ENCODE measurements at places on chromosomes 7 and 10.

GRCh38 chr10:119754936-119755335 is 29.1 kb downstream of the INPP5F start:
- no peak for DNase-seq

- DNase-seq = no peak
These were observed 5.8 kb downstream of the PLA2G12B start for GRCh38 chr10:72948762-72949161.

GRCh38 chr10:30185916-30186315 is 126.5 kb upstream of the JCAD start:
- DNase-seq = no peak

DNA sequence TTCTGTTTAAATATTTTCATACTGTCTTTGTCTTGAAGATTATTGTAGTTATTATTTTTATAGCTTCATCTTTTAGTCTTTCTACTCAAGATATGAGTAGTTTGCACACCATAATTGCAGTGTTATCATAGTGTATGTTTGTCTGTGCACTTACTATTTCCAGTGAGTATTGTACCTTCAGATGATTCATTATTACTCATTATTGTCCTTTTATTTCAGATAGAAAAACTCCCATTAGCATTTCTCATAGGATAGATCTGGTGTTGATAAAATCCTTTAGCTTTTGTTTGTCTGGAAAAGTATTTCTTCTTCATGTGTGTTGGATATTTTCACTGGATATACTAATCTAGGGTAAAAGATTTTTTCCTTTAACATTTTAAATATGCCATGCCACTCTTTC is 646.2 kb upstream of the GRM3 start:
- no peak for DNase-seq

GRCh38 chr10:34644224-34644623 is 170.9 kb downstream of the PARD3 start:
- no peak for DNase-seq

GRCh38 chr10:43230101-43230908 is 36.6 kb downstream of the RASGEF1A start:
- DNase-seq = no peak

DNA sequence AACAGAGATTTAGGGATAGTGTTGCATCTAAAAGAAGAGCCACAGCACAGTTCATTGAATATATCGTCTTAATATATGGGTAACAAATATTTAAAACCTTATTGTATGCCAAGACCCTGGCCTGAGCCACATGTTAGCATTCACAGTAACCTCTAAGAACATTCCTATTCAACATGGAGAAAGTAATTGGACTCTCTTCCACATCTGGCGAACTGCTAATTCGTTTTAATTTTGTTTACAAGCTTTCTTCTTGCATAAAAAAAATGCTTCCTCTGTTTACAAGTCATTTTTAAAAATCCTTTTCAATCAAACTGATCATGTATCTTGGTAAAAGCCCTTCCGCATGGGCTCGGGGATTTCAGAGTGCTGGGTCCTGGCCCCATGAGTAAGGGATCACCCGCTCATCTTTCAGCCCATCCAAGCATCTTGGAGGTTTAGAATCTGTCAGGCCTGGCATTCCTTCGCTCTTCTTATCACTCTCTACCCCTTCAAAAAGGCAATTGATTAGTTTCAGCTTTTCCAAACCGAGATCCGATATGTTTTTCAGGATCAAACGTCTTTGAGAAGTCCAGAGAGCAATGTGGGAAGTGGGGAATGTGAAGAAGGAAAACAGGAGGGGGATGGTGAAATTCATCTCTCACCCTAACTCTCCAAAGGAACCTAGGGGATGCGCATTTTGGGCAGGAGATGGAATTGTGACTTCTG is 7.3 kb downstream of the TWIST1 start:
- DNase-seq = no peak

DNA sequence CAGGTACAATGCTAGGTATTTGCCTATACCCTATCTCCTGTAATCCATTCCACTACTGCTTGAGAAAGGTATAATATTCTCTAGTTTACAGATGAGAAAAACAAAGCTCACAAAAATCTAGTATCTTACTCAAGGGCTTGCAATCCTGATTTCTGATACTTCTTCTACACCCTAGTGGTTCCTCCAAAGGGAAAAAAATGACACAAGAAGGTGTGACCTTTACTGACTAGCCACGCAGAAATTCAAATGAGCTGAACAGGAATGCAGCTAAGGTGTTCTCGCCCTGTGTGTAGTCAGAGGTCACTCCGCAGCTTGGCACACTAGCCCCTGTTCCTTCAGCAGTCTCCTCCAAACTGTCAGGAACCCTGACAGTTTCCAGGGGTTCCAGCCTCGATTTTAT is 59.5 kb upstream of the TM9SF3 start:
- DNase-seq = no peak

GRCh38 chr7:12709726-12710502 is 22.5 kb downstream of the ARL4A start:
- DNase-seq = no peak

DNA sequence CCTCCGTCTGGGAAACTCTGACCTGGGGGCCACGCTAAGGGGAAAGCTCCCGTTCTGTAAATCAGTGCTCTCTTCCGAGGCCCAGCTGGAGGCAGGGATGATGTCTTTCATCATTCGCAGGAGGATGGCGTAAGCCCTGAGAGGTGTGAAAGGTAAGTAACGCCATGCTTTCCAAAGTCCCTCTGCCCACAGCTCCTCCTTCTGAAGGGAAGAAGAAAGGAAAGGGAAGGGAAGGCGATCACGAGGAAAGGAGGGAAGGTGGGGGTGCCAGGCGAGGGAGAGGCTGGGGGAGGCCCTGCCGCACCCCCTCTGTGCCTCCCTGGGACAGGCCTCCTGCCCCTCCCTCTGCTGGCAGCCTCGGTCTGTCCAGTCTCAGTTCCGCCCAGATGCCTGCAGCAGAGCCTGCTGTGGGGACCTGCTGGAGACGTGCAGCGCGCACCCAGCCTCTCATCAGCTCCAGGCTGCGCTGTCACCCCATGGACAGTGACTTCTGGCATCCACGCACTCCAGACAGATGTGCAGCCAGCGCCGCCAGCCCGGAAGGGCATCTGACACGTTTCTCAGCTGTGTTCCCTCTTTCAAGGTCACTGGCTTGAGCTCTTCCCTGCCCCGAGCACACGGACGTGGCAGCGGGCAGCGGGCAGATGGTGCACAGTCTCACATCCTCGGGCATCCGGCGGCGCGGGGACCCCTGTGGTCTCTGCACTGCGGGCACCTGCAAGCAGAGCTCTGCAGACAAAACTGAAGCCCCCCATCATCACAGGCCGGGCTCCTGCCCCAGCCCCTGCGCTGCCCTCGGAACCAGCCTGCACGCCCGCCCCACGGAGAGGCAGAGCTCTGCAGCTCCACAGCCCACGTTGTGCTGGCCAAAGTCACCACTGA is 60.6 kb downstream of the INSIG1 start:
- no peak for DNase-seq

DNA sequence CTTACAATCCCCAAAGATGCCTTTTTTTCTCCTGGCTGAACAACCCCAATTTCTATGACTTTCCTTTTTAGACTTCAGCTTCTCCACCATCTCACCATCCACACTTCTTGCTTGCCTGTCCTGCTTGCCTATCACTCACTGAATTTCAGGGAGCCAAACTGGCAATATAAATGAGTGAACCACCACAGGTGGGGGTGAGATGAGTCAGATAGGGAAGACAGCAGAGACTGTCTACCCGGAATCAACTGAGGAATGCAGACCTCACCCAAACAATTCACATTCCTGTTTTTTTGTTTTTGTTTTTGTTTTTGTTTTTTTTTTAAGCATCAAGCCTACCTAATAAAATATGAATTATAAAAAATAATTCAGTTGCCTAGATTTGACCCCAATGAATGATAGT is 273.8 kb downstream of the NRG3 start:
- no peak for DNase-seq

DNA sequence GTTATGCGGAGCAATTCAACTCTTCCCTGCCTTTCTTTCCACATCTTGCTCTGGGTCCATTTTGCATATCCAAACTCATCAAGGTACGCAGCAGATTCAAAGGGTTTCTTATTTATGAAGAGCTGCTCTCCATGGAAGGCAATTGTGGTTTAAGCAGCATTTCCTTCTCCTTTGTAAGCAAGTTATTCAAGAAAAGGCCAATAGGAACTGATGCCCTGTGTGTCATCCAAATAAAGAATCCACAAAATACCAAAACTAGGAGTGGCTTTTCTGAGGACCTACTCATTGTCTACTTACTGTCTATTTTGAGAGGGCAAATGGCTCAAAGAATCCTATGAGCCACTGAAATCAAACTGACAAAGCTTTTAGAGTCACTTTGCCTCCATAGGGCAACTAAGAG is 253.1 kb downstream of the PTEN start:
- no peak for DNase-seq

GRCh38 chr7:42720991-42721796 is 190.7 kb downstream of the C7orf25 start:
- DNase-seq = no peak

DNA sequence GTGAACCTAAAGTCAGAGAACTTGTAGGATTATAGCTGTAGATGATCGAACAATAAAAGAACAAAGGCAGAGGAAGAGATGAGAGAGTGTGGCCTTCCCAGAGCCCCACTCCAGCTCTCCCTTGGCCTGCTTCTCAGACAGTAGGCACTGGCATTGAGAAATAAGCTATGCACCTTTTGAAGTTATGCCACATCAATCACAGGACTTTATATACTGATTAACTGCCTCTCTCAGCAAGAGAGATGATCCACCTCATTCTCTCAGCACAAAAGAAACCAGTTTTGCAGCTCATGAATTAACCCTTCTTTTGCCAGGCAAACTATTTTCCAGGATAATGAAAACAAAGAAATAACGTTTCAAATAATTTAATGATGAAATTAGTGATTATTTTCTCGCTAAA is 22.0 kb upstream of the CTTNBP2 start:
- no peak for DNase-seq

DNA sequence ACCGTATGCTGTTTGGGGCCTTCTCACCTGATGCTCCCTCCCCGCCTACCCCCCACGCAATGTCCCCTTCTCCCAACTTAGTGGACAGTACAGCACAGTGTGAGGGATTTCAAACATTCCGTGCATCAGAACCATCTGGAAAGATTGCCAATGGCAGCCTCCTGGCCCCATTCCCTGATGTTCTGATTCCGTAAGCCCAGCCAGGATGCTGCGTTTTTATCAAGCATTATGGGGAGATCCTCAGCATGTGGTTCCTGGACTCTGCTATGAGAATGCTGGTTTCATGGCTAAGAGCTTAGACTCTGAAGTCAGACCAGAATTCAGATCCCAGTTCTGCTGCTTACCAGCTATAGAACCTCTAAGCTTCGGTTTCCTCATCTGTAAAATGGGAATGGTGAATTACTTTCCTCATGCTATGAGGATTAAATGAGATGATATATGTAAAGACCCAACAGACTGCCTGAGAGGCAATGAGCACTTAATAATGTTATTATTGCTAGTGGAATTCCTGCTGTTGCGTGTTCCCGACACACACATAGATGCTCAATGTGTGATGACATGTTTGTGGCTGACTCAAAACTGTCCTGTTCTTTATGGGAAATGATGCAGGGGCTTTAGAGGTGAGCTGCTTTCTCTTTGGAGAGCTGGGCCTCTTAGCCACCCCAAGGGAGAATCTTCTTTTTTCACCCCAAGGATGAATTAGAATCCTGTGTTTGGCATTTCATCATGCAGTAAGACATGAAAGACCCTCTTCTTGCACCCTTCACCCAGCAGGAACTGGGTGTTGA is 60.8 kb upstream of the SMNDC1 start:
- no peak for DNase-seq

- DNase-seq = no peak
These were observed 40.1 kb downstream of the PFKP start for GRCh38 chr10:3107426-3107961.

- DNase-seq = no peak
These were observed 22.5 kb downstream of the PRTFDC1 start for GRCh38 chr10:24929904-24930303.

- no peak for DNase-seq
These were observed 928 bp upstream of the CSTF2T start for GRCh38 chr10:51700228-51700817.

- DNase-seq = no peak
These were observed 25.1 kb upstream of the AOAH start for GRCh38 chr7:36749282-36749960.

GRCh38 chr7:155618708-155619633 is 25.5 kb upstream of the RBM33 start:
- DNase-seq = no peak

GRCh38 chr7:139046143-139046542 is 10.3 kb upstream of the ZC3HAV1L start:
- DNase-seq = no peak

GRCh38 chr10:32577448-32577847 is 131.5 kb downstream of the CCDC7 start:
- DNase-seq = no peak

DNA sequence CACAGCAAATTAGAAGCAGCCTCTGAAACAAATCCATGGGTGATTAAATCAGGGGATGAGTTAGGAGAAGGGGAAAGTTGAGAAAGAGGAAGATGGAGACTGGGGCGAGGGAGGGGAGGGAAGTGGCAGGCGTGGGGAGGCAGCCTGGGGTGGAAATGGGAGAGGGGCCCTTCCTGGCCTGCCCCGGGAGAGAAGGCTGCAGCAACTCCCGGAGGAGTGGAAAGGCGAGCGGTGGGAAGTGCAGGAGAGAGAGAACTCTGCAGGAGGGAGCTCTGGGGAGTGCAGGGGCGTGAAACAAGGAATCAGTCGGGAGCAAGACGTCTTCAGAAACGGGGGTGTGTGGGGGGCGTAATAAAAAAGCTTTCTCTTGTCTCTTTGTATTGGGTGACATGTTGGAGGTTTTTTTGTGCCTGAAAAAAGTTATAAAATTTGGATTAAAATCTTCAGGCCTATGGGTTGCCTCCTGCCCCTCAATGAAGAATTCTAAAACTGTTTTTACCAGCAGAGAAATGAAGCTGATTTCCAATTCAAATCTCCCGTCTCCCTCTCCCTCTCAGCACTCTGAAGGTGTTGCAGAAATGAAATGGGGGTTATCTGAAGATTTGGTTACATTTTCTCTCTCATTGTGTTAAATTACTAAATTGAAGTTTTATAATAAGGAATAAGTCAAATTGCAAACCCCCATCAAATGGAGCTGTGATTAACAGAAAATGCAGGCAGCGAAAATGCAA is 4.7 kb upstream of the UNCX start:
- DNase-seq = peak; percentile 53

DNA sequence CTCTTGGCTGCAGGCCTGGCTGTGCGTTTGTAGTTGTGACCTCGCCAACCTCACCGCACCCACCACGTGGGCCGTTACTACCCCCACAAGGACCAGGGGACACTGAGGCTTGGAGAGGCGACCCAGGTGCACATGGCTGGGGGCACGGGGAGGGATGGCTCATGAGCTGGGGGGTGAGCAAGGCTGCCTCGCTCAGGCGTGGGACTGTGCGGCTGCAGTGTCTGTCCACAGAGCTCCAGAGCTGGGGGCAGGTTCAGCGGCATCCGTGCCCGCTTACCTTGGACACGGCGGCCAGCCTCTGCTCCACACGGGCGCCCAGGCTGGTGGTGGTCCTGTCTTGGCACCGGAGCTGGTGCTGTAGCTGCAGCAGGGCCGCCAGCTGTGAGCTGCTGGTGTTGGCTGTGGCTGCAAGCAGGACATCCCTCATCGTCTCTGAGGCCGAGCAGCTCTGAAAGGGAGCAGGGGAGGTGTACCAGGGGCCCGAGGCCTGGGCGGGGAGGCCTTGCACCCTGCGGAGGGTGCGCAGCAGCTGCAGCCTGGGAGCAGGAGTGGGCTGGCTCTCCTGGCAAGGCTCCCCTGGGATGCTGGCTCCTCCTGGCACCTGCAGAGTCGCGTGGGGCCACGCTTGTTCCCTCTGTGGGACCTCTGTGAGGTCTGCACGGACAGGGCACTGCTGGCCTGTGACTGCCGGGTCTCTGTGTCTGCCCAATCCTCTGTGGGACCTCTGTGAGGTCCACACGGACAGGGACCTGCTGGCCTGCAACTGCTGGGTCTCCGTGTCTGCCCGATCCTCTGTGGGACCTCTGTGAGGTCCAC is 60.0 kb upstream of the NKX6-2 start:
- no peak for DNase-seq

Data from NCI-H2171 treated with DMSO at 0.1 percent for 48 hours (cell line).